Hindlimb muscle (tissue), 1 donor: ENCODE measurements at places on chromosomes 2 and 18. TPM values are rescaled to one million over a fixed set of nuclear protein-coding genes. Genes with fewer than 3 reads are reported as not detected.

- DNase-seq, result no peak
These were observed 13.2 kb downstream of the ASB18 start for GRCh38 chr2:236250909-236251579.

DNA sequence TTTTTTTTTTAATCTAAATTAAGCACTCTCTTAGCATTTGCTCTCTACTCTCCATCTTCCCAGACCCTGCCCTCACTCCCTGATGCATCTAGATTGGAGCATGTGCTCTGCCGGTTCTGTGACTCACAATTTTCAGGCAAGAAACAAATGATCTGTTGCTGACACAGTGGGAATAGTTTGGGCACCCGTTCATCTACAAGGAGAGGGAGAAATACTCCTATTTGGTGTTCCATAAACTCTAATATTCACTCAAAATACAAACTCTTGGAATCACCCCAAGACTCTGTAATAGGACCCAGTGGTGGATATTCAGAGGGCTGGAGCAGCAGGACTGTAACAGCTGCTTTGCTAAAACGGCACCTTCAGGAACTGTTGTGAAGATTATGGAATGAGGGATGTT, 37.1 kb upstream of the LINC00305 start:
- DNase-seq, result peak; percentile 38

- no peak for DNase-seq
These were observed 233.3 kb downstream of the MBD2 start for GRCh38 chr18:53991202-53991601.

- DNase-seq, result no peak
These were observed 594.9 kb upstream of the ID2 start for GRCh38 chr2:8086796-8087479.

DNA sequence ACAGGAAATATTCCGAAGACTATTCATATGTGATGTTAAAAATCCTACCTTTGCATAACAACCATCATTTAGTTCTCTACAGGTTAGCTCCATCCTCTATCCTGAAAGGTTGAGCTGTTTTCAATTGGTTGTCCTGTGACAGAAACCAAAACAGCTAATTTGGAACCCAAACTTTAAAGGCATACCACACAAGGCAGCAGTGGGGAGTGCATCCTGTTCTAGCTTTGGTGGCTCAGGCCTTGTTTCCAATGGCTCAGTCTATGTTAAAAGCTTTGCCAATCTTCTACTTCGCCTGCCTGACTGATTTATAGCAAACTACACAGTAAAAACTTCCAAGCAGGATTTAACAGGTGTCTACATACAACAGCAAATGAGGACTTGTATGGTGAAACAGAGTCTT, 3.2 kb downstream of the CD226 start:
- no peak for DNase-seq

DNA sequence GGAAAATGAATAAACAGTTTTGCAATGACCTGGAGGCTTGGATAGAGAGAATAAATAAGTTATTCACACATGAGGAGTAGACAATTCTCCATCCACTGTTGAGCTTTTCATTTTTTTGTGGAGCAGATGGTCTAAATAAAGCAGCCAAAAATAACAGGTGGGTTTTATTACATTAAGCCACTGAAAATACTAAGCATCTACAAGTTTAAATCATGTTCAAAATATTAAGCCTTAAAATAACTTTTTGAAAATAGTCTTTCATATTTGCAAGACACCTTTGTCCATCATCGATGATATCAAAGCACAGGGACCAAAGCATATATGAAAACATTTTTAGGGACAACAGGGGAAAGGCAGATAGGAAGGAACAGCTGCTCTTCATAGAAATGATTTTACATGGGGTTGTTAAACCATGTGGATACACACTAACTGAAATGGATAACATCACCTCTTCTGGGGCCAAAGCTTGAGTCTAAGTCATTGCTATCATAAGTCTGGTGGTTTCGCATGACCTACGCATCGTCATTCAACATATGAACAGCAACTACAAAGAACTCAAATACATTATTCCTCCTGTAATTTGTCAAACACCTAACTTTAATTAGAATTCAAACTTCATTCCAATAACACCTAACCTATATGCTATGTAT, 197.6 kb upstream of the CHST9 start:
- peak; percentile 55 for DNase-seq

The NPHP1 gene
- polyA plus RNA-seq, result 5.1 TPM

The ABCG8 gene
- polyA plus RNA-seq, result 0.10 TPM

The SIGLEC15 gene
- 0.19 TPM for polyA plus RNA-seq

The TEX44 gene
- not detected for polyA plus RNA-seq

The LRRC30 gene
- polyA plus RNA-seq, result 9.2 TPM

The DNAJC5G gene
- 0.34 TPM for polyA plus RNA-seq
